ENCODE measurements at places on chromosomes 5 and 9.

DNA sequence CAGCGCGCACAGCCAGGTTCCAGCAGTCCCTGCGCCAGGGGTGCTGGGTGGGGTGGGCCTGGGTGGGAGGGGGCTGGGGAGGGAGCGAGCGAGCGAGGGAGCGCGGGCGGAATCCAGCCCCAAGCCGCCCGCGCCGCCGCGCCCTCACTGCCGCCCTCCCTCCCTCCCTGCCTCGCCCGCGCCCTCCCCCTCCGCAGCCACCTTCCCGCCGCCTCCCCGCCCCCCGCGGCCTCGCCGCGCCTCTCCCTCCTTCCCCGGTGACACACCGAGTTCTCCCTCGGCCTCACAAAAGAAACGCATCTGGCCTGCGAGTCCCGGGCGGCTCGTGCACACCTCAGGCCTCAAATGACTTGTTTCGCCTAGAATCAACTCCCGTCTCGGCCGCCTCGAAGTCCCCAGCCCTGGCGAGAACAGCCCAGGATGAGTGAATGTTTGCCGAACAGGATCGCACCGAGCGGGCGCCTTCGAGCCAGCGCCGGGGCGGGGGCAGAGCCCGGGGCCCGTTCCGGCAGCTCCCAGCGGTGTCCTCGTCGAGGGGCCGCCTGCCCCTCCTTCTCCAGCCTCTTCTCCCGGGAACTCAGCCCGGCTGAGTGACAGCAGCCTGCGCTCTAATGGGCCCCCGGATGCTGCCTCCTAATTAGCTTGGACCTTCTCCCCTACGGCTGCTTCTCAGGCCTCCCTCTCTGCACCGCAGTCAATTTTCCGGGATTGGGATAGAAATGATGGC is 371 bp upstream of the PITX1 start:
- DNase-seq: peak; percentile 65

DNA sequence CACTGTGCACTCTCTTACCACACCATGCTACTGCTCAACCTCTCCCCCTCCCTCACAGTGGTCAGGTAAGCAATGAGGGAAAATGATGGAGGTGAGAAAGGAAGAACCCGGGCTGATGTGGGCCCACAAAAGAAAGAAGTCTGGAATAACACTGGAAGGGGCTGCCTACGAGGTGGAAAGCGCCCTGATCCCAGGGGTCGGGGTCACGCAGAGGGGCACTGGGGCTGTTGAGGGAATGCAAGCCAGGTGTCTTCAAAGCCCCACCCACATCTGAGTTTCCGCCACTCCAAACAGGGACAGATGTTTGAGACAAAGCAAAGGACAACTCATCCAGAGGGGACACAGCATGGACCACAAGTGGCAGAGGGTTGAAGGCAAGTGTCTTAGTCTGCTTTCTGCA is 4.2 kb downstream of the TNIP1 start:
- no peak for DNase-seq

- peak; percentile 28 for DNase-seq
Measured at GRCh38 chr5:154267516-154267915, 77.0 kb downstream of the GALNT10 start.

GRCh38 chr9:69981686-69982445 is 61.8 kb upstream of the MAMDC2 start:
- DNase-seq: peak; percentile 91

- no peak for DNase-seq
Measured at GRCh38 chr9:61665330-61665751, 475.5 kb downstream of the SPATA31A7 start.

DNA sequence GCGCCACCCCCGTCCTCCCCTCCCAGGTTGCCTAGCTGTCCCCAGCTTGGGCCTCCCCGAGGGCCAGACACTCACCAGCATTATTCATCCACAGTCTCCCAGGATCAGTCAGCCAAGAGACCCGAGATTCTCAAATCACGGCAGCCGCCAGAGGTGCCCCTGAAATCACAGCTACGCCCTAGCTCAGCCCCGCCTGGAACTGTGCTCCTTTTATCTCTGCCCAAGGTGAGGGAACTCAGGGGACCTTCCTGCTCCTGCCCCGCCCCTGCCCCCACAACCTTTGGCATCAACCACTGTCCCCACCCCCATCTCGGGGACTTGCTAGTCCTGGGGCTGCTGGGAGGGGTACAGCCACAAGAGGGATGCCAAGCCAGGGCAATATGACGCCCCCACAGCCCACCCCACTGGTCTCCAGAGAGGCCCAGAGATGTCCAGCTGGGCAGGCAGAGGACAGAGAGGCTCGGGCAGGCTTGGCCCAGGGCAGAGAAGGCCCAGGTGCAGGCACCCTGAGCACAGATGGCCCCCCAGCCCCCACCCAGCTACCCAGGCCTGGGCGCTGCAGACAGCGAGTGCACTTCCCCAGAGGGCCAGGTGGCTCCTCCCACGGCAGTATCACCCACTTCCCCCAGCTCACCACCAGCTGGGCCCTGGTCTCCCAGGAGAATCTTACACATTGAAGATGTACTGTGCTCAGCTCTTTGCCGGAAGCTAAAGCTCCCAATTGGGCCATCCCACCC is at the start of gene FUT7:
TSS of gene FUT7 (minus strand) at position 185 of the 737 bp plus-strand sequence. CDS start at position 88, 97 bp downstream.
- no peak for DNase-seq

- no peak for DNase-seq
Measured at GRCh38 chr9:93094658-93095204, 1.3 kb upstream of the CARD19 start.

DNA sequence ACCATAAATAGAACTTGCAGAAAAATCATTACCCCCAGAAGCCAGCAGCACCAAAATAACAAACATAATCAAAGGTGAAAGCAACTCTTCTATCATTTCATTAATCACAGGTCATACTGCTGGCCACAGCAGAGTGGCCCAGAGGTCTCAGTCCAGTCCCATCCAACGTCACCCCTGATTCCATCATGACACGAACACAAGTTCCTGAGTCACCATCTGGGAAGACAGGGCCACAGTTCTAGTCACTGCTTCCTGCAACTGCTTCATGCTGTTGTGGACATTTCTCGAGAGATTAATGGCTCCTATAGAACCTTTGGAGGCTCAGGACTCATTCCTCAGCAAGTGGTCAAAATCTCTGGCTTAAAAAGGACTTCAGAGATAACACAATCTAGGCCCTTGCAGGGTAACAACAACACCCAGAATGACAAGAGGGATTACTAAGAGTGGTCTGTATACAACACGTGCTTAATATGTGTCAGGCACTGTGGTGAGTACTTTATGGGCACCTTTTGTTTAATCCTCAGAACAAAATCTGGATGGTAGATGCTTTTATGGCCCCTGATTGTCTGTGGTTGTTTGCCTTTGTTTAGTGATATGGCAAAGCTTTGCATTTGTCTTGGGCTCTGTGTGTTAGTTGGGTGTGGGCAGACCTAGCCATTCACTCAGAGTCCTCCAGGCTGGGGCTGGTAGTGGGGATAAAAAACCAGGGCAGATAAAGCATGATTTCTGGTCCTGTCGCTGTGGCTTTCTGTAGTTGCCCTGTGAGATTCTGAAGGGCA is 184.3 kb downstream of the DAB2IP start:
- no peak for DNase-seq

GRCh38 chr9:135703726-135704125 is 1.7 kb downstream of the KCNT1 start:
- no peak for DNase-seq

DNA sequence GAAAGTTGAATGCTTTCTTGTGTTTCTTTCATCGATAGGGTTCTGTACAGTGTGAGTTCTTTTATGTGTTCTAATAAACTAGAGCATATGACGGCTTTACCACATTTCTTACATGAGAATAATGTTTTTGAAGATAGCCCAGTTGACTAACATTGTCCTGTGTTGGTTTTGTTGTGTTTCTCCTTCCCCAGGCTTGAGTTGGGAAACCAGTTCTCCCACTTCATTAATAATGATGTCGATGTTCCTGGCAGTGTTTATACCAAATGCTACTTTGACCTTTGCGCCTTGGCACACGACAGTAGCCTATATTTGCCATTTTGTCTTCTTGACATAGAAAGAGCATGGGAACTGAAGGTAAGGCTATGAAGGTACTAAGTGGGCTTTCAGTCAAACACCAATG is 14.4 kb upstream of the ZNF782 start:
- no peak for DNase-seq

- no peak for DNase-seq
Measured at GRCh38 chr5:170503990-170504596, at the start of gene KCNIP1. KCNIP1 (plus strand) TSS chr5:170504020.

DNA sequence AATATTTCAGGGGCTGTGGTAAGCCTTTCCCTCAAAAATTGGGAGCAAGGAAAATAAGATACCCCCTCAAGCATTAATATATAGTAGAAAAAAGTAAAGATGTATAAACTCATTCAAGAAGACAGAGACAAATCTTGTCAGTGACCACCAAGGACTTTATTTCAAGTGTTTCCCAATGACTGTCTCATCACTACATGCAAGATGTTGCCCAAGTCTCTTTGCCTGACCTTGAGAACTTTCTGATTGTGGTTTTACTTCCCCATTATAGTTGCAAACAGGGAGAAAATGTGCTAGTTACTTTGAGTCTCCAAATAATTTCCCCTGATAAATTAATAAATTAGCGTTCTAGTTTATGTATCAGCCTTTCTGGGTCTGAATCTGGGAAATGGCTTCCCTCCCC is 4.0 kb upstream of the SLC46A2 start:
- DNase-seq: no peak

- no peak for DNase-seq
Measured at GRCh38 chr9:31674264-31674663, 710.2 kb upstream of the ACO1 start.

DNA sequence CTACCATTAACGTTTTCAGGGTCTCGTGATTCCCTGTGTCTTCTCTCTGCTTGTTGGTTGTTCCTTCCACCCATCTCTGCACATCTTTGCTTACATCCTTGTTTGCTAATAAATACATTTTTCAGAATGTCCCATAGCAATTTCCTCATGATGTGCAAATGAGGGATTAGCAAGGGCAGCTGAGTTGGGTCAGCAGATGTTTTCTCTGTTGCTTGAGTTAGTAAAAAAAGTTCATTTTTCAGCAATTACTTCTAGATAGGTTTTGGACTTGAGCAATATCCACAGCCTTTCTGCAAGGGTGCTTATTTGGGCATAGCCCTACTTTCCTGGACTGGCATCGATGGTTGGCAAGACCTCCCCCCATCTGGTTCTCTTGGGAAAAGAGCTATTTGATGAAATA is 4.8 kb upstream of the TNFSF15 start:
- DNase-seq: no peak

GRCh38 chr9:98118640-98119601 is at the start of gene TRIM14:
TRIM14 (minus strand) TSS chr9:98119222; CDS start chr9:98119188, 34 bp downstream.
- peak; percentile 91 for DNase-seq

GRCh38 chr5:137217599-137218200 is 281.4 kb downstream of the SPOCK1 start:
- peak; percentile 63 for DNase-seq

DNA sequence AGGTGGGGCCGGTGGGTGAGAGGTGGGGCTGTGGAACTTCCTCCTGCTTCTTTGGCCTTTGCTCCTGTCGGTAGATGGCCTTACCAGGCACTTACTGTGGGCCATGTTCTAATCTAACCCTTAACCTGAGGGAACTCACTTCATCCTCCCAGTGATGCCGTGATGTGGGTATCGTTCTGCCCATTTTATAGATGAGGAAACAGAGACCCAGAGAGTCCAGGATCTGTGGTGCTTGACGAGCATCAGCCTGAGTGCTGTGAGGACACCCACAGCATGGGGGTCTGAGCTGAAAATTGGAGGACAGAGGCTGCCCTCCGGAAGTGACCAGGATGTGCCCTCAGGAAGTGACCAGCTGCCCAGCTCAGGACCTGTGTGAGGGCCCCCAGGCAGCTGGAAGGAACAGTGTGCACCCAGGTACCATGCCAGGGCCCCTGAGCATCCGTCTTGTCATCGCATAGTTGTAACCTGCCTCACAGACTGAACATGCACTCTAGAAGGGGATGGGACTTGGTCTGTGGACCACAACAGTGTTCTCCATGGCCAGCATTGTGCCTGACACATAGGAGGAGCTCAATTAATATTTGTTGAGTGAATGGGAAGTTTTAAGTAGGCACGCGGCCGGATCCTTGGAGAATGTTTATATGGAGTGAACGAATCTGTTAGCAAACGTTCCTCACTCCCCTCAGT is 8.5 kb downstream of the NEK6 start:
- peak; percentile 57 for DNase-seq

DNA sequence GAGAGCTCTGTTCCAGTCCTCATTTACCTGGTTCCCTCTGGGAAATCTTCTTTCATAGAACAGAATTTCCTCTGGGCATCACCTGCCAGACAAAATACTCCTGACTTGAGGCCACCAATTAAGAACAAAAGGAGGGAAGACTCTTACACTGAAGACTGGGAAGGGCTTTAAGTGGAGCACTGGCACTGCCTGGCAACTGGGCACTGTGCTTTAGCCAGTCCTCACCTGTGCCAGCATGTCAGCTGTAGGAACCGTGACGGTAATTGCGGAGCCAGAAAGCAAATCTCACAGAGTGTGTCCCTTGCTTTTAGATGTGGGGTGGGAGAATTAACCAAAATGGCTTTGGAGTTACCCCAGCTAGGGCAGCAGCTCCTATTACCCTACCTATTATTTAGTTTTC is 40.6 kb downstream of the FAM219A start:
- no peak for DNase-seq

DNA sequence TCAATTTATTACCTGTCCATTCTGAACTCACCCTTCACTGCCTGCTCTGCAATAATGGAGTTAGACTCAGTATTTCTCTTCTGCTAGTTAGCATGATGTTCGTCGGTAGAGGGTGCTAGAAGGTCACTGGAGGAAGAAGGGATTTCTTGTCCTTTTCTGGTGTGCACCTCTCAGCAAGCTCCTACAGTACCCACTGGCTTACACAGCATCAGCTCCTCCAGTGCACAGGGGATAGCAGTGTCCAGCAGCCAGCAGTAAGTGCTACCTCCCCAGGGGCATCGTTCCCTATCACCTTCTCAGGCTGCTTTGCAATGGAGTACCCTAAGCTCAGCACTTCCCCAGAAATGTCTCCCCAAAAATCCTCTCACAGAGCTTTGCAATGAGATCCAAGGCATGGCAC is 45.9 kb upstream of the APC start:
- no peak for DNase-seq

- DNase-seq: no peak
Measured at GRCh38 chr5:149367972-149368645, 10.3 kb downstream of the PCYOX1L start.

DNA sequence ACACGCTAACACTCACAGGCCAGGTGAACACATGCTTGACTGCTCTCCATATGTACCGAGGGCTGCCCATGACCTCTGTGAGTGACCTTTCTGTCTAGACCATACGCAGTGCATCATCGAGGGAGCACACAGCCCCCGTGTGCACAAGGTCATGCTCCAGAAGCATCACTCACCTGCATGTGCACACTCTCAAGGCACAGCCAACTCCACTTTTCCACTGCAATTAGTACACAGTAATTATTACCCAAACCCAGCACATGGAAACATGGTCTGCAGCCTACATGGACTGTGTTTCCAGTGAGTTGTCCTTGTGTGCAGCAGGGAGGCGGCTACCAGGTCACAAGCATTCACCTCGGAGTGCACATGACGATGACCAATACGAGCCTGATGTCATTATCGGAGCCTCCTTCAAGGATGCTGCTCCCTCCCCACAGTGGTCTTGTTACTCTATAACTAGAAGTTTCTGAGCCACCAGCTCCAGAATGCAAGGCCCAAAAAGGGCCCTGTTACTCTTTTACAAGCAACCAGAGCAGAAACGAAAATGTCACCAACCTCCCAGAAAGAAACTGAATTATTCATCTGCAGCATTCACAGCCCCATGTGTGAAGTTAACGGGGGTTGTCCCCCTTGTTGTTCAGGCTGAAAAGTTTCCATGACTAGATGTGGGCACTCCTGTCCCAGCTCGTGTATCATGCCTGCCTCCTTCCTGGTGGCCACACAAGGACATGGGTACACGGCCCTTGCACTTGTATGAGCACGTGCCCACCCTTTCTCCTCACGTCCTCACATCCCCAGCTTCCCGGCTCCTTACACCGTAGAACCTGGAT is 31.2 kb downstream of the SEMA4D start:
- DNase-seq: no peak
